Umbilical cord (tissue), 2 donors: ENCODE measurements at places on chromosomes 2 and 18. TPM values are rescaled to one million over a fixed set of nuclear protein-coding genes. Genes with fewer than 3 reads are reported as not detected.

- no peak for DNase-seq
Observed at GRCh38 chr18:50104421-50104820, 90.5 kb downstream of the MYO5B start.

GRCh38 chr2:156592809-156593593 is 156.8 kb downstream of the GPD2 start:
- no peak for DNase-seq

DNA sequence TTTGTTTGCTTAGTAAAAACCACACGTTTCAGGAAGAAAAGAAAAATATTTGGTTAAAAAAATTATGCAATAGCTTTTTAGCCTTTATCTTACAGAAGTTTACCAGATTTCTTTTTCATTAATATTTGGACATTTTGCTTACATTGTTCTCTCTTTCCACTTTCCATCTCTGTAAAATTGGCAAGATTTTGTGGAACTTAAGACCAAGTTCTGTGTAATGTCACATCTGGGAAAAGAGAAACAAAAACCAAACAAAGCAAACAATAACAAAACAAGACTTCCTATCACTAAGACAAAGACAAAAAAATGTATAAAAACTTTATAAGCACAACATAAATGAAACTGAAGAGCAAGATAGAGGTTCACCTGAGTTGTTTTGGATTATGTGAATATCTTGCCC is 1392.1 kb upstream of the CELF4 start:
- DNase-seq, result no peak

ATP6V1B1 gene
- not detected for total RNA-seq

DNA sequence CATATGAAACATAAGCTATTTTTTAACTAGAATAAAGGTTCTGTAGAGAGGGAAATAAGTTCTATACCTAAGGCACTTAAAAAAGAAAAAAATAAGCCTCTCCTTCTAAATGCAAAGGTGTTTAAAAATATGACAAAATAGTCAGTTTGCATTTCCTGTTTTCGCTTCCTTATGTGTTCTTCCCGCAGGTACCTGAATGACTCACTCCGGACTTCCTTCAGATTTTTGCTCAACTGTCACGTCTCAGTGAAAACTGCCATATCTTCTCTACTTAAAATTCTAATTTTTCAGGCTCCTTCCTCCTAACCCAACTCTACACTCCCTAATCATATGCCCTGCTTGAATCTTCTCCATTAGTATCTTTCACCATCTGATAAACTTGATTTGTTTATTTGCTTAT is 1333.1 kb downstream of the LRP1B start:
- DNase-seq, result no peak

DNA sequence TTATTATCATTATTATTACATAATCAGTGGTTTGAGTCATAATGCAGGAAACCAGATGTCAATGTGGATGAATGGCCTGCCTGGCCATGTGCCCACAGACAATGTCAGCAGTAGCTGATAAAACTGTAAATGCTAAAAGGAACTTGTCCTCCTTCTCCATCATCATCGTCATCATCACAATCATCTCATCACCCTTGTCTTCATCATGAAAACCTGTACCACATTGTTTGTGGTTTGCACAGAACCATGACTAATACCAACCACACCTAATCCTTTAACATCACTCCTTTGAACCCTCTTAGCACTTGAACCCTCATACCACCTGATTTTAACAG is 96.0 kb downstream of the HNMT start:
- no peak for DNase-seq

DNA sequence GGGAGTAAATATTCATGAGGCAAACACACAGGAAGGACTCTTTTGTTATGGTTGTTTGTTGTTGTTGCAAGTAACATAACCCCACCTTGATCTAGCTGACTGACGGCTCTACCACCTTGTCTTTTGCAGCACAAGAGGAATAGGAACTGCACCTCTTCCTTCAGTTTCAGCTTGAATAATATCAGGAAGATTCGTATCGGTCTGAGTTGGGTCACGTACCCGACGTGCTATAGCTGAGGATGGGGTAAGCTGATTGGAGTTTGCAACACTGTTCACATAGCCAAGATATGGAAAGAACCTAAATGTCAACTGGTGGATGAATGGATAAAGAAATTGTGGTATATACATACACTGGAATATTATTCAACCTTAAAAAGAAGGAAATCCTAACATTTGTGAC is 14.5 kb upstream of the IL1RN start:
- DNase-seq, result no peak
